ENCODE measurements at places on chromosomes 3 and 15. TPM values are rescaled to one million over a fixed set of nuclear protein-coding genes. Genes with fewer than 3 reads are reported as not detected.

PLSCR5 gene
- total RNA-seq: not detected

CHCHD4 gene
- total RNA-seq: 37.9 TPM

ANKUB1 gene
- not detected for total RNA-seq

RYR3 gene
- total RNA-seq: 0.07 TPM

GOLGA6D gene
- not detected for total RNA-seq

MANF gene
- total RNA-seq: 110 TPM

TRPM7 gene
- 21.7 TPM for total RNA-seq

PAQR9 gene
- 1.8 TPM for total RNA-seq

TP53BP1 gene
- total RNA-seq: 18.7 TPM

GCSAM gene
- total RNA-seq: not detected

CERS3 gene
- not detected for total RNA-seq

FANCD2OS gene
- not detected for total RNA-seq

DUOX2 gene
- total RNA-seq: 0.05 TPM

RETNLB gene
- total RNA-seq: not detected

SAMD7 gene
- not detected for total RNA-seq

DLG1 gene
- 18.5 TPM for total RNA-seq

P3H2 gene
- total RNA-seq: 43.4 TPM

OR4M2 gene
- not detected for total RNA-seq

VEPH1 gene
- 0.53 TPM for total RNA-seq

TUSC7 gene
- not detected for total RNA-seq

SI gene
- not detected for total RNA-seq

MORC1 gene
- not detected for total RNA-seq

TEX9 gene
- total RNA-seq: 4.9 TPM

CASR gene
- total RNA-seq: not detected

HYKK gene
- 5.8 TPM for total RNA-seq

CCDC80 gene
- 37.7 TPM for total RNA-seq

GRM2 gene
- total RNA-seq: 0.03 TPM

IREB2 gene
- total RNA-seq: 31.9 TPM

ALS2CL gene
- 7.0 TPM for total RNA-seq

TRIM71 gene
- total RNA-seq: not detected

GHSR gene
- total RNA-seq: not detected

GABRR3 gene
- not detected for total RNA-seq

TCF12 gene
- total RNA-seq: 39.2 TPM

CHAC1 gene
- 5.7 TPM for total RNA-seq

LSAMP gene
- 0.11 TPM for total RNA-seq

SLC9C1 gene
- total RNA-seq: not detected

CX3CR1 gene
- total RNA-seq: 0.06 TPM

P2RY13 gene
- not detected for total RNA-seq

PLCH1 gene
- 0.92 TPM for total RNA-seq

MUC13 gene
- total RNA-seq: 7.0 TPM

CILP gene
- total RNA-seq: 0.46 TPM

SHC4 gene
- 0.92 TPM for total RNA-seq

CPEB1 gene
- total RNA-seq: 3.3 TPM

OCA2 gene
- total RNA-seq: 0.28 TPM

CHRNA3 gene
- 0.33 TPM for total RNA-seq

FOXP1 gene
- 9.2 TPM for total RNA-seq

OXTR gene
- total RNA-seq: 10.1 TPM

Measured in A549 treated with AZD2906 at 1 μM for 4 hours (cell line).